ENCODE measurements at places on chromosomes 1 and 21. TPM values are rescaled to one million over a fixed set of nuclear protein-coding genes. Genes with fewer than 3 reads are reported as not detected.

OR2L2 gene
- 0.10 TPM for polyA plus RNA-seq

- DNase-seq: no peak
These were observed 58.5 kb downstream of the SLC25A24 start for GRCh38 chr1:108141621-108142020.

DNA sequence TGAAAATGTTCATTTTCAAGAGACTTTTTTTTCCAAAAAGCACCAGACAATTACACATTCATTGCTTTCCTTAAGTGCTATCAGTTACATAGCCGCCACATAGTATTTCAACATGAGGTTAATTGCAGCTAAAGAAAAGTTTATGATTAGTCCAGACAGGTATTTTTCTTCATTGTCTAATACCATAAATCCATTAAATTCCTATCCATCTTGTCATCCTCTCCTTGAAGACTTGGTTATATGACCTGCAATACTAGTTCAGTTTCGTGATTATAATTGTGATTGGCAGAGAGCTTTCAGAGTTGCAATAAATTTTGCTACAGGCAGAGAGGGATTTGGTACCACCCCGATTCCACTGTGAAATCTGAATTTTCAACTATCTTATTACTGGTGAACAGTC is 437.7 kb downstream of the GPATCH2 start:
- DNase-seq: no peak

DNA sequence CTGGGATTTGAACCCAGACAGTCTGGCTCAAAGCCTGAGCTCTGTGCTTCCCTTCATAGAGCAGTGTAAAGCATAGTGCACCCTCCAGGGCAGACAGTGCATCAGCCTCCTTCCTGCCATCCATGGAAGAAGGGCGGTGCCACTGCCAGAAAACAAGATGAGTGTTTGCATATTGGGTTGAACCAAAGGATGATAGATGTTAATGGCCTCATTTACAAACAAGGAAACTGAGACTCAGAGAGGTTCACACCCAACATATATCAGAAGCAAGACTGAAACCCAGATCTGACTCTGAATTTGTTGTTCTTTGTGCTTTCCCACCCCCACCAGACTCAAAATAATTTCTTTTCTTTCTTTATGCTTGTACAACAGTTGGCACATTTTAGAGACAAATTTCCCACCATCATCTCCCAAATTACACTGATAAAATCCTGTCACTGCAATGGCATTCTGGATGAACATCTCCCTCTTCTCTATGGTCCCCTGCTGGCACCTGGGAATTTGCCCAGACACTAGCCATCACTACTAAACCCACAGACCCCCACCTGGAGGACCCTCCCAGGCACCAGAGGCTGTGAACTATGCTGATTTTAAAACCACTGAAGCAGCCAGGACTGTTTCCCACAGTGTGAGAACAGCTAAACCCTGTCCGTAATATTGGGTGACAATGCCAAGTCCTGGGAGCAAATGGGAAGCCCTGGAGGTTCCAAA is 45.4 kb upstream of the MPZL1 start:
- DNase-seq: no peak

GRCh38 chr1:84164567-84165021 is 20.5 kb downstream of the PRKACB start:
- DNase-seq: no peak

DNA sequence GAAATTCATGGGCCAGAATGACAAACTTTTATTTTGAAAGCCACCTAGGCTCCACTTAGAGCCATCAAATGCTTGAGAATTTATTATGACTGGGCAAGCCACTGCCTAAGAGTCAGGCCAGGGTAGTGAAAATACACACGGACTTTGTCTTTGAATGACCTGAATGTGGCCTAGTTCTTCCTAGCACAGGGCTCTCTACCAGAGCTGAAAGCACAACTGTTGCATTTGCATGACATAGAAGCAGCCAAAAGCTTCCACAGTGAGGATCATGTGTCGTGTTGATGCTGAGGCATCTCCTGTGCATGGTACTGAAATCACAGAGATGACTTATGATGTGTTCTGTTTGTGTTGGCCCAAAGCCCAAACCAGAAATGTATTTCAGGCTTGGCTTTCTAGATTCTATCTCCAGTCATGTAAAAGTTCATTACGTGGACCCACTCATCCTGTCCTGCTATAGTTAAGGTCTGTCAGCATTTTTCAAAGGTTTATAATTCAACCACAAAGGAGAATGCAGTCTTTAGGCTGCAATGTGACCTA is 164.0 kb upstream of the UBE2U start:
- peak; percentile 69 for DNase-seq

GRCh38 chr1:230276401-230276800 is 149.7 kb downstream of the PGBD5 start:
- no peak for DNase-seq

LDLRAD1 gene
- polyA plus RNA-seq: 0.07 TPM

- DNase-seq: no peak
These were observed 132.0 kb downstream of the FOXD2 start for GRCh38 chr1:47569681-47570470.

DNA sequence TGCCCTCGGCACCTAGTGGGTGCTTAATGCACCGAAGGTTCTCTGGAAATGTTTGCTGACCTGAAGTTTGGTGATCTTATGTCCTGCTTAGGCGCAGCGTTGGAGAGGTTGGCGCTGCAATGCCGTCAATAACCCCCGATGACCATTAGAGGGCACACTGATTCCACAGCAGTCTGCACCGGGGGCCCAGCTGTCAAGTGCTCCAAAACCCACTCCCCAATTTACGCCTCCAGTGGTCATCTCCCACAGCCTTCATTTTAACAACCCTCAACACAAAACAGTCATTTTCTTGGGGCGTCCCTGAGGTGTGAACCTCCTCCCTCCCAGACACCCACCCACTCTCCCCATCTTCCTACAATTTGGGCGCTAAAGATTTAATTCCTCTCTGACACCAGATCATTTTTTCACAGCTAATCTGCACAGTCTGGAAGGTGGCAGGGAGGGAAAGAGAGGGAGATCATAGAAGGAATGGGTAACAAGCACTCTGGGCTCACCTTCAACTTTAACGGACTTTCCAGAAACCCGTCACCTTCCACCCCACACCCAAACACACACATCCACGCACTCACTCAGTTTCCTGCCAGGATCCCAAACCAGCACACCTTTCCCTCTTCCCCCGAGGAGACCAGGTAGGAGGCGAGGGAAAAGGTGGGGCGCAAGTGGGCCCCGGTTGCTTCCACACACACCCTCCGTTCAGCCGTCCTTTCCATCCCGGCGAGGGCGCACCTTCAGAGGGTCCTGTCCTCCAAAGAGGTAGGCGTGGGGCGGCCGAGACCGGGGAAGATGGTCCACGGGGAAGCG is 570 bp upstream of the NPR1 start:
- DNase-seq: peak; percentile 60

DNA sequence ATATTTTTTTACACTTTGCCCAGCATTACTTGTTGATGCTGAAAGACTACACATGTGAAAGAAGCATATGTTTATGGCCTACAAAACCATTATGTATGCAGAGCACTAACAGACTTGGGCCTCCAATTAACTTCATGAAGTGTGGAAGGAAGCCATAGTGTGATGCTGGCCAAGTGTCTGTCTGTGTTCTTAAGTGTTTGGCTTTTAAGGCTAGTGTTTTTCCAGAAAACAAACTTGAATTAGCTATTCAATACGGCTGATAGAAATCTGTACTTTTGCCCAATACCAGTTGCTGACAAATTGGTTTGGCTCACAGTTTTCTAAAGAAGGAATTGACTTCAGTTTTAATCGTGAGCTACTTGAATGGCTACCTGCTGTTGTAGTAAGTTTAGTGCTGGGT is 136.1 kb downstream of the ADGRL2 start:
- no peak for DNase-seq

RUNX3 gene
- polyA plus RNA-seq: 0.26 TPM

CD48 gene
- polyA plus RNA-seq: 1.5 TPM

DNA sequence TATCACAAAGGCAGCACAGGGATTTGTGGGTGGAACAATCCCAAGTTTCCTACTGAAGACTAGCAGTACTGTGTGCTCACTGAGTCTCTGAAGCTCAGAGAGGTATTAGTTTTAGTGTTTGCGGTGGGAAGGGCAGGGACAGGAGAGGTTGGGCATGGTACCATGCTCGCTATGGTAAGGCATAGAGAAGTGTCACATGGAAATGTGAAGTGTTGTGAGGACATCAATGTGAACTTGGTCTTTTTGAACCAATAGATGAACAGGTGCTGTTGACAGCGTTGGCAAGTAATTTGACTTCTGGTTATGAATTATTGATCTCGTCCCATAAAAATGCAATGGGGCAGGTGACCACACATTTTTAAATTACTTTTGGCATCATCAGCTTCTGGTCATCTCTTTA is 55.8 kb upstream of the ADAMTS1 start:
- no peak for DNase-seq

- peak; percentile 74 for DNase-seq
These were observed 85.9 kb upstream of the ADAM30 start for GRCh38 chr1:119981986-119982815.

C1orf94 gene
- polyA plus RNA-seq: not detected

DNA sequence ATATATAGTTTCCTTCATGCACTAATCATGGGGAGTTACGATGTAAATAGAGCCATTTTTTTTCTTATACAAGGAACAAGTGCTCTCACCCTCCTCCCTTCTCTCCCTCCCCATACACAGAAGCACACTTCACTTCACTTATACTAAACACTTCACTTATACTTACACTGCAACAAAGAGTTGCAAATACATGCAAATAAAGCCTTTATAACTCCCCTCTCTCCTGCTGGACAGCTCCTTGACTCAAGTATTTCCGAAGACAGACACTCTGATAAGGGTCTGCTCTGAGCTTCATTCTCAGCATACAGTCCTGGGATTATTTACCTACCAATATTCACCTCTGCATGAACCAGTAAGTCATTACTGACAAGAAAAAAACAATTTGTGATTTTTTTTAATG is 35.6 kb upstream of the ERG start:
- no peak for DNase-seq

GRCh38 chr1:152110860-152111514 is 4.3 kb downstream of the TCHH start:
- peak; percentile 37 for DNase-seq

DNA sequence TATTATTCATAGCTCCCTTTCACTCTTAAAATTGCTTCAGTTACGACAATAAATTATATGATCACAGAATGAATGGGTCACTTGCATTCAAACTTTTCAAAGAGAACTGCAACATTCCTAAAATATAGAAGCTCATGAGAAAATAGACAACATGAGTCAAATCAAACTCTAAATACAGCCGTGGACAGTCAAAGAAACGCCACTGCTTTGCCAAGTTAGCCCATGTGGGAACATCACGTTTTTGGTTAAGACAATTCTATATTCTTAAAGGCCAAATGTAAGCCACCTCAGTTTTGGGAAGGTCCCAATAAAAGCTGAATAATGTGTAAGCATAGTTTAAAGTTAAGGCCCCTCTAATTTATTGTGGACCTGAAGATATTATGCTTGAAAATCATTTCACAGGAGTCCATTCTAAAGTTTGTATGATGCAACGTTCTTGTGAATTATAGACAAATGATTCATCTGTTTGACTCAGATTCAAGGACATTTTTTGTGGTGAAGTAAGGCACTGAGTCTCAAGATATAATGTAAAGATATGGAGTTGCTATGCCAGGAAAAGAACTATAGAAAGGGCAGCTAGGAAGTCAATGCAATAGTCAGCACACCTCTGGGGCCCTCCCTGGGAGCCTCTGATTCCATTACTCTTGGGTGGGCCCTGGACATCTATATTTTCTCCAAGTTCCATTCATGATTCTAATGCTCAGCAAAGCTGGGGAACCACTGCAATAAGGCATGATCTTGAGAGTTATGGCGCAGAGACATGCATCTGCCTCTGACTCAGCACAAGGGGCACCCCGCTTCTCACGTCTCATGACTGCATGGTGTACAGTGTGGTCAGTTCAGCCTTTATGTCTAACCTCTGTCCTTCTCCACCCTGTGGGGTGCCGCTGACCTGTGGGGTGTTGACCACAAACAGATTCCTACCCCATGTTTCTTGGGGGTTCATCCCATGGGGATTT is 33.9 kb downstream of the ETS2 start:
- no peak for DNase-seq

KRTAP21-2 gene
- polyA plus RNA-seq: not detected

DNALI1 gene
- 80.4 TPM for polyA plus RNA-seq

DNA sequence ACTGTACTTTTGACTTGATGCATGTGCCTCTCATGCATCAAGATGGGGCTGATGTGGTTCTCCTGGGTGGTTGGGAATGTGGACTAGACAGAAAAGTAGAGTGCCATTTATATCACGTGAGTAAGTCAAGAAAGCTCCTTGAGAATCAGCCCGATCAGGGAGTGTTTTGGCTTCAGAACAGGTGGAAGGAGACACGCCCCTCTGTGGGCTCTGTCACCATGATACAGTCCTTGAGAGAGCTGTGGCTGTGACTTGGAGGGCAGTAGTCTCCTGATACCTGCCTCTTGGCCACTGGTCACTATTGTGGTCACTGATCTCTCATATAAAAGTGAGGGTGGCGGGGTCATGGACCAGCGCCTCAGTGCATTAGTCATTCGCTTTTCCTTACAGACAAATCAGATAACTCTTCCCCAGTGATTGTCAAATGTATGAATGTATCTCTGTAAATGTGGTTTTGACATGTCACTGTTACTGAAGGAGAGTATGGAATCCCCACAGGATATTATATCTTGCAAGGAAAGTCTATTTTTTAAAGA is 8.9 kb upstream of the C4BPB start:
- no peak for DNase-seq

- no peak for DNase-seq
These were observed 69.3 kb downstream of the SLC25A24 start for GRCh38 chr1:108130794-108131193.

- DNase-seq: no peak
These were observed 87.4 kb downstream of the EIF4G3 start for GRCh38 chr1:21089299-21089698.

WNT4 gene
- polyA plus RNA-seq: 8.7 TPM

- no peak for DNase-seq
These were observed 113.8 kb downstream of the SYF2 start for GRCh38 chr1:25118546-25118945.

DNA sequence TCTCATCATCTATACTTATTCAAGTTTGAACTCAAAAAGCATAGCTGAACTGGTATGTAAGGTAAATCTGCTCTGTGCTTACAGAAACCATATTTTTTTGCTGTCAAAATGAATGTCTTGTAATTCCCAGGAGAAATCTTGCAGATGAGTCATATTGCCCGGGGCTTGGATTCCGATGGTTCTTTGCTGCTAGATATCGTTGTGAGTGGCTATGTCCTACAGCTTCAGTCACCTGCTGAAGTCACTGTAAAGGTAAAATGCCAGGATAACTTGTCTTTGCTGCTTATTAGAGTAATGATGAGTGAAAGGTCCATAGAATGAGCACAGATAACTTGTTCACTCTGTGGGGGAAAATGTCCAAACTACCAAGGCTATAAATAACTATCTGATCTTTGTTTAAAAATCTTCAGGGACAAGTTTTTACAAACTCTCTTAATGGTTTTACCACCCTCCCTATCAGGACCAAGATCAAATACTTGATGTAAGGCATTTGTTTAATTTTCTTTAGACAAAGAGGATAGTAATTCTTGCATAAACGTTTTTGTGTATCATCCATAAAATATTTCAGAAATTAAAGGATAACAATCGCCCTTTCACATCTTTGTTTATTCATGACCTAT is 222.3 kb downstream of the TPR start:
- peak; percentile 3 for DNase-seq

All from renal pelvis (tissue), 12 donors.